Mucosa of gallbladder (tissue), 1 donor: ENCODE measurements at places on chromosomes 7 and 10. TPM values are rescaled to one million over a fixed set of nuclear protein-coding genes. Genes with fewer than 3 reads are reported as not detected.

The UFSP1 gene
- total RNA-seq = 3.3 TPM

The ZNF107 gene
- 6.6 TPM for total RNA-seq

The CHST15 gene
- total RNA-seq = 23.5 TPM

The C10orf53 gene
- total RNA-seq = not detected
